T-helper 22 cell (primary cell): ENCODE measurements at places on chromosomes 11 and 22.

- DNase-seq: no peak
Observed at GRCh38 chr11:97280347-97280746, 890.5 kb downstream of the JRKL start.

- no peak for DNase-seq
Observed at GRCh38 chr22:41345807-41346335, 35.9 kb upstream of the TEF start.

GRCh38 chr22:42178910-42179519 is 48.4 kb upstream of the CYP2D6 start:
- DNase-seq: no peak

DNA sequence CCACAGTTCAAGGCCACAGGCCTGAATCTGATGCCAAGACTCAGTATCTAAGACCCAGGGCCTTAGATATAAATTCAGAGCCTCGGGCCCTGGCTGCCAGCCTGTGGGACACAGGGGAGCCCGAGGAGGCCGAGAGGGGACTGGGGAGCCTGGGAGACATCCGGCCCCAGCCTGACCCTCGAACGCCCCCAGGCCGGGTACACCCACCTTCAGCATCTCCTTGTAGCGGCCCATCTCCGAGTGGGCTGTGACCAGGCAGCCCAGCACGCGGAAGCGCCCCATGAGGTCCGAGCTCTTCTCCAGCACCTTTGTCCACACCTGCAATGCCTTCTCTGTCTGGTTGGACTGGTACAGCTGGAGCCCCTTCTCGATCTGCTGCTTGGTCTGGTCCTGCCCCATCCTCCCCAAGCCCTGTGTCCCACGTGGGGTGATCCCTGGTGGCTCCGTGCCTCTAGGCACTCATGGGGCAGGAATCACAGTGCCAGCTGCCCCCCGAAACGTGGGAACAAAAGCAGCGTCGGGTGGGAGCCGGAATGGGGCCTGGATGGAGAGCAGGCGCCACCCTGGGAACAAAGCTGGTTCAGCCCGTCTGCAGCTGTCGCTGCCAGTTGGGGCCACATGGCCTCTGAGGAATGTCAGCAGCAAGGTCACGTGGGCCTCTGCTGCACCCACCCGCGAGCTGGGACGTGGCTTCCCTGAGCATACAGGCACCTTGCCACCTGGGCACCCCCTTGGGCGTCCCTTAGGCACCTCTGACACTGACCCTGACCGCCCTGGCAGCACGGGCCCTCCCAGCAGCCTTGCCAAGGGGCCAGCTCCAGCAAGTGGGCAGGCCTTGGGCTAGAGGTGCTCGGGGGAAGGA is at the start of gene RAPSN:
Gene RAPSN, minus strand, starts transcription at position 571 of the 862 bp plus-strand sequence. Its CDS starts 172 bp downstream, at position 399.
- DNase-seq: no peak

- DNase-seq: no peak
Observed at GRCh38 chr11:131841925-131842635, 471.7 kb downstream of the NTM start.
